ENCODE measurements at places on chromosomes 1 and 21. TPM values are rescaled to one million over a fixed set of nuclear protein-coding genes. Genes with fewer than 3 reads are reported as not detected.

The KPRP gene
- total RNA-seq = 0.04 TPM

The NR5A2 gene
- not detected for total RNA-seq

The C8A gene
- not detected for total RNA-seq

The C1QC gene
- total RNA-seq = not detected

The KCNJ15 gene
- 36.6 TPM for total RNA-seq

The PTPN22 gene
- 0.39 TPM for total RNA-seq

The TSSK3 gene
- total RNA-seq = not detected

The MIER1 gene
- total RNA-seq = 17.3 TPM

The SPRR3 gene
- total RNA-seq = 0.70 TPM

The NEXN gene
- total RNA-seq = 0.94 TPM

The CD5L gene
- not detected for total RNA-seq

The CCDC17 gene
- total RNA-seq = 0.23 TPM

The TTC22 gene
- total RNA-seq = 10.6 TPM

The SRM gene
- 55.1 TPM for total RNA-seq

The IL20 gene
- total RNA-seq = 13.7 TPM

The RSPO1 gene
- not detected for total RNA-seq

The TSTD1 gene
- total RNA-seq = 299 TPM

The ST6GALNAC3 gene
- total RNA-seq = 0.38 TPM

The C1orf185 gene
- total RNA-seq = not detected

The WDR64 gene
- not detected for total RNA-seq

The TMEM82 gene
- not detected for total RNA-seq

The S100A1 gene
- not detected for total RNA-seq

The DNAJC11 gene
- 23.2 TPM for total RNA-seq

The WRAP73 gene
- total RNA-seq = 39.6 TPM

The ASCL5 gene
- total RNA-seq = not detected

The RPTN gene
- total RNA-seq = not detected

The PGBD5 gene
- 0.11 TPM for total RNA-seq

The NCAM2 gene
- total RNA-seq = 0.04 TPM

The TTLL10 gene
- total RNA-seq = not detected

The TNNI3K gene
- not detected for total RNA-seq

The ANGPTL3 gene
- total RNA-seq = not detected

The HUNK gene
- 0.04 TPM for total RNA-seq

The TNFRSF14 gene
- total RNA-seq = 15.1 TPM

The TEKT2 gene
- 0.08 TPM for total RNA-seq

The VHLL gene
- not detected for total RNA-seq

The IKBKE gene
- 11.7 TPM for total RNA-seq

The FMO1 gene
- not detected for total RNA-seq

The TINAGL1 gene
- 539 TPM for total RNA-seq

The HHAT gene
- 1.4 TPM for total RNA-seq

The ZBTB8B gene
- total RNA-seq = not detected

The SLC37A1 gene
- 4.9 TPM for total RNA-seq

The UBL4B gene
- total RNA-seq = not detected

The TTC13 gene
- 7.2 TPM for total RNA-seq

The CR1L gene
- total RNA-seq = not detected

The TTC24 gene
- total RNA-seq = not detected

The CRYAA gene
- not detected for total RNA-seq

The CHRM3 gene
- not detected for total RNA-seq

The DNALI1 gene
- total RNA-seq = 0.23 TPM

The GPR3 gene
- 1.0 TPM for total RNA-seq

The OXCT2 gene
- total RNA-seq = 3.2 TPM

The C1orf210 gene
- total RNA-seq = 2.8 TPM

The PLCH2 gene
- 124 TPM for total RNA-seq

The DVL1 gene
- 156 TPM for total RNA-seq

The SPRR1B gene
- 43.3 TPM for total RNA-seq

The PKP1 gene
- total RNA-seq = 68.9 TPM

The NUP210L gene
- total RNA-seq = not detected

The SYCP1 gene
- total RNA-seq = not detected

All from hair follicular keratinocyte (primary cell).